ENCODE measurements at places on chromosomes 5 and 9.

GRCh38 chr5:86757824-86758223, 140.1 kb downstream of the COX7C start:
- DNase-seq = no peak

GRCh38 chr5:170132976-170133448, 27.3 kb downstream of the FOXI1 start:
- DNase-seq = no peak

GRCh38 chr5:39270225-39270848, 51.0 kb upstream of the FYB1 start:
- no peak for DNase-seq

DNA sequence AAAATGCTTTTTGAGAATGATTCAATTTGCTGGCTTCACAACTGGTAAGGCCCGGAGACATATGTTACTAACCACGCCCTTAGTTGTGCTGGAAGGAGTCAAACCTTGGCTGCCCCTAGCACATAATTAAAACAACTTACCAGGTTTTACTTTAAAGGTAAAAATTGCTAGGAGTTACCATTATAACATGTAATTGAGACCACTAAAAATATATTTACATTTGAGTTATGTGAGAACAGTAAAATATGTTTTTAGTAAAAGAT, 435.6 kb upstream of the CDH9 start:
- no peak for DNase-seq

- DNase-seq = no peak
These were observed 179.1 kb downstream of the FGF1 start for GRCh38 chr5:142506756-142507155.

GRCh38 chr9:134267881-134268724, 58.2 kb upstream of the RXRA start:
- DNase-seq = no peak

DNA sequence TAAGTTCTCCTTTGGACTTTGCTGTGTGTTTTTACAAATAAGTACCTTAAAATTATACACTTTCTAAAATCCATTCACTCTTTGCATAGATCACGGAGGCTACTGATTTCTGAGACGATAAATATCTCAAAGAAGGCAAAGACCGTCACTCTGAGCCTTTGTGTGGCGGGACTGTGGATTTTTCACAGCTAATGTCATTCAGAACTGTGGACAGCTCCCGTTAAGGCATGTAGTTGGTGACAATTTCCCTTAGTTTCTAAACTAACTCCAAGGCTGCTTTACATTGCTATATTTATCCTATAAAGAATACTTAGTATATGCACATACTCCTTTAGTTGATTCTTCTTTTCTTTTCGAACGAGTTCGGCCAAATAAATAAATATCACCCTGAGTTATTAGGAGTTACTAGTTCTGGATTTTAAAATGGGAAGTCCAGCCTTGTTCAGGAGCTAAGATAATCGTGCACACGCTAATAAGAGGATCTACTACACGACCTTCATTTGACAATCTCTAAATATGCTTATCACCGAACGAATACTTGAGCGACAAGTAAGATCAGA, 1.8 kb downstream of the HCN1 start:
- no peak for DNase-seq

- DNase-seq = no peak
These were observed 11.0 kb upstream of the NANS start for GRCh38 chr9:98045234-98046179.

DNA sequence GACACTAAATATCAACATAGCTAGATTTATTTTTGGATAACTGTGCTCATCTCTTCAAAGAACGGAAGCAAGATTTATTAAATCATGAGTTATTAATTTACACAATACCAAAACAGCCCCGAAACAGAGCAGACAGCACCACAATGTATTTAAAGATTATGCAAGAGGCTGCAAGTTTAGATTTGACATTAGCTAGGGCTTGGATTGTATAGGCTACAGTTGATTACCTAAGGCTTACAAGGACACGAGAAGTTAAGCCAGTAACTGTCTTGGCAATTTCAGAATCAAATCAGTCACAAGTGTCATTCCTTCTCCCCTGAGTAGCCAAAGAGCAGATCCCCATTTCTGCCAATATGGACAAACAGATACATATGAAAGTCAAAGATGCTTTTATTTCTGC, 152.6 kb downstream of the MED27 start:
- DNase-seq = no peak

GRCh38 chr5:103375350-103375749, 116.8 kb downstream of the MACIR start:
- DNase-seq = no peak

DNA sequence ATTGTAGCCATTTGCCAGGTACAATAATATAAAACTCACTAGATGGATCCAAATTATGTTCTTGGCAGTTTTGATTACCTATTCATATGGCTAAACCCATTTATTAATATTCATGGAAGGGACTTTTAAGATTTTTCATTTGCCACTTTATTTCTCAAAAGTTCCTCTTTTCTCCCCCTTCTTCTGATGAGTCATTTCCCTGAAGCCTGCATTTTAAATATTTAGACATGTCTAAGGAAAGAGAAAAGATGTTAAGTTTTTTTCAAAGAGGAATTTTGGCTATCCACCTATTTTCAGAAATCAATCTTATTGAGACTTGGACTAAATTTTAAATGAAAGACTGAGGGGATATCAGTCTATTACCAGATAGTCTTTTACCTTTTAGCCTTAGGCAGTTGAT, 1189.4 kb downstream of the EFNA5 start:
- DNase-seq = no peak

- no peak for DNase-seq
These were observed 63.0 kb downstream of the PBX3 start for GRCh38 chr9:125810161-125810560.

DNA sequence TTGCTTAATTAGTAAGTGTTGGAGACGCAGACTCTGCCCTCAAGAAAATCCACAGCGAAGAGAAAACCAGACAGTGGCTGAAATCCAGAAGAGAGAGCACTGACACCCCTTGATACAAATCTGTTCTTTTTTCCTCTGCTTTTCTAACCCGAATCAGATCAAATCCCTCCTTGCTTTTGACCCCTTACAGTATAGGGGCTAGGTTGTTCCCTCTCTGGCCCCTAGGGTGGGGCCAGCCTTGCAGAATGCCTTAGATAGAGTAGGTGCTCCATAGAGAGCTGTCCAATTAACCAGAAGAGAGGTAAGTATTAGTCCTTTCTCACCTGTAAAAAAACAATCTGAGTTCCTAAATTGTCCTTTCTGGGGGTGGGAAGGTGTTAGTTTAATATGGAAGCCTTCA, 10.1 kb downstream of the C1QTNF2 start:
- no peak for DNase-seq

- no peak for DNase-seq
These were observed 37.7 kb upstream of the MRPS30 start for GRCh38 chr5:44770780-44771717.

DNA sequence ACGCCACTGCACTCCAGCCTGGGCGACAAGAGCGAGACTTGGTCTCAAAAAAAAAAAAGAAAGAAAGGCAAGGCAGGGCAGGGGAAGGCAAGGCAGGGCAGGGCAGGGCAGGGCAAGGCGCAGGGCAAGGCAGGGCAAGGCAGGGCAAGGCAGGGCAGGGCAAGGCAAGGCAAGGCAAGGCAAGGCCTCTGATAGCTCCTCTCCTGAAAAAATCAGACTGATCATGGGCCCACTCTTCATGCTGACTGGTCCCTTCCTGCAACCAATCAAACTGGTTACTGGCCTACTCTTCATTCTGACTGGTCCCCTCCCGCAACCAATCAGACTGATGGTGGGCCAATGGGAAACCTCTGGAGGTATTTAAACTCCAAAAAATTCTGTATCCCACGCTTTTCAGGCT, 3.4 kb upstream of the ZBTB5 start:
- DNase-seq = no peak

DNA sequence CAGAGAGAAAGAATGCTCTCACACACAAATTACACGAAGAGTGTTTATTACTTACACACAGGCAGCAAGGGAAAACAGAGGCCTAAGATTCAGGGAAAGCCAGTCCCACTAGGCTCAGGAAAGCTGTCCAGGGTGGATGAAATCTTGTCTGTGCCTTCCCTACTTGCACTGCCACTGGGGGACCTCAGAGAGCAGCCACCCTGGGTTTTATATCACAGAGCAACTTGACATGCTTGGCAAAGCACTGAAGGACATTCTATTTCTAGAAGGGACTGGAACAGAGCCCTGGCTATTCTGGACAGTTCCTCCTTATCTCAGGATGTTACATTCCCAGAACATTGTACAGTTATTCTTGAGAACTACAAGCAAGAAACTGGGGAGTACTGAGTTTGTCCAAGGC, 7.5 kb upstream of the PRSS3 start:
- DNase-seq = no peak

- peak; percentile 45 for DNase-seq
These were observed 92.3 kb downstream of the LMX1B start for GRCh38 chr9:126705767-126706697.

DNA sequence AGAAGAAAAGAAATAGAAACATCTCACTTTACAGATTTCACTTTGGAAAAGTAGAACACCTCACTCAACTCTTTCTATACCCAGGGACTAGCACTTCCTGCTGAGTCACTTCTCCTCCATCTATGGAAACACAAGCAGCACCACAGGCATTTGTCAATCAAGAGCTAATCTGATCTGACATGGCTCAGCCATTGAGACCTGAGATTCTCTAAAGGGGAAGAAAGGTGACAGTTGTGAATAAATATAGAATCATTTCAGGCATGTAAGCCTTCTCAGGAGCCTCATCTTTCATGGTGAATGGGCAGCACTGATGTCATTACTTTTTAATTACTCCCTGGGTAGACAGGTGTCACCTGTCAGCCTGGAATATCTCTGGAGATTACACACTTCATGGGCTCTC, 559.8 kb downstream of the HINT1 start:
- DNase-seq = no peak

DNA sequence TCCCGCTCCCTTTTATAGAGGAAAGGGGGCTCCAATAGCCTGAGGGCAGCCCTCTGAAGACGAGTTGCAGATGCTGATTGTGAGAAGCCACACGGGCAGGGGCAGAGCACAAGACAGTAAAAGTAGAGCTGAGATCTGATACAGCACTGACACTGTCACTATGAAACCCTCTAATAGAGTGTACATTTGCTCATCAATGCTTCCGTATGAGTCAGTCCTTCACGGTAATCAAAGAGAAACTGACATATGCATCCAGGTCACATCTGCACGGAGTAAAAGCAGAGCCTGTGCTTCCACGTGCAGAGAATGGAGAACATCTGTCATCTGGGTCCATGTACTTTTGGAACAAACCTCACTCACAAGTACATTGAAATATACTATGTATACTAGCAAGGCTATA, 60.6 kb upstream of the TMEM215 start:
- no peak for DNase-seq

- no peak for DNase-seq
These were observed 4.5 kb upstream of the LMX1B start for GRCh38 chr9:126609191-126609590.

DNA sequence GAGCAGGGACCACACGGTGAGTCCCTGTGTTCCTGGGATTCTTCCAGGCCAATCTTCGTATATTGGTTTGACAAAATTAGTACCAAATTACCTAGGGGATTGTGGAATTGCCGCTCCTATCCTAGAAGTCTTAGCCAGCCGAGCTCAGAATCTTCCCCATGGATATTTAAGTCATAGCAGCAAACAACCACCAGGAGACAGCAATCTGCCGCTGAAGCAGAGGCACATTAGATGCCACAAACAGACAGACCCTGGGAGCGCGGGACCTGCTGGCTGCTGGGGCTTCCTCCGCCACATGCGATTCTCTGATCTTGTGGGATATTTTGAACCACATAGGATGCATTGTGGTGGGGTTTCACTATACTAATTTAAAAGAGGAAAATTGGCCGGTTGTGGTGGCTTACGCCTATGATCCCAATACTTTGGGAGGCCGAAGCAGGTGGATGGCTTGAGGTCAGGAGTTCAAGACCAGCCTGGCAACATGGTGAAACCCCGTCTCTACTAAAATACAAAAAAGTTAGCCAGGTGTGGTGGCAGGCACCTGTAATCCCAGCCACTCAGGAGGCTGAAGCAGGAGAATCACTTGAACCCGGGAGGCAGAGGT, 31.7 kb upstream of the ZBTB43 start:
- DNase-seq = no peak

GRCh38 chr5:110255194-110255593, 471.3 kb downstream of the TMEM232 start:
- DNase-seq = no peak

GRCh38 chr5:176817841-176818377, 7.5 kb downstream of the UNC5A start:
- DNase-seq = no peak

GRCh38 chr9:115209601-115210306, 91.8 kb upstream of the TNC start:
- DNase-seq = no peak

GRCh38 chr5:138978581-138978980, 103.4 kb upstream of the LRRTM2 start:
- DNase-seq = no peak

- no peak for DNase-seq
These were observed 36.0 kb upstream of the PITX1 start for GRCh38 chr5:135069895-135070657.

GRCh38 chr5:133565993-133566392, 46.3 kb downstream of the FSTL4 start:
- no peak for DNase-seq

DNA sequence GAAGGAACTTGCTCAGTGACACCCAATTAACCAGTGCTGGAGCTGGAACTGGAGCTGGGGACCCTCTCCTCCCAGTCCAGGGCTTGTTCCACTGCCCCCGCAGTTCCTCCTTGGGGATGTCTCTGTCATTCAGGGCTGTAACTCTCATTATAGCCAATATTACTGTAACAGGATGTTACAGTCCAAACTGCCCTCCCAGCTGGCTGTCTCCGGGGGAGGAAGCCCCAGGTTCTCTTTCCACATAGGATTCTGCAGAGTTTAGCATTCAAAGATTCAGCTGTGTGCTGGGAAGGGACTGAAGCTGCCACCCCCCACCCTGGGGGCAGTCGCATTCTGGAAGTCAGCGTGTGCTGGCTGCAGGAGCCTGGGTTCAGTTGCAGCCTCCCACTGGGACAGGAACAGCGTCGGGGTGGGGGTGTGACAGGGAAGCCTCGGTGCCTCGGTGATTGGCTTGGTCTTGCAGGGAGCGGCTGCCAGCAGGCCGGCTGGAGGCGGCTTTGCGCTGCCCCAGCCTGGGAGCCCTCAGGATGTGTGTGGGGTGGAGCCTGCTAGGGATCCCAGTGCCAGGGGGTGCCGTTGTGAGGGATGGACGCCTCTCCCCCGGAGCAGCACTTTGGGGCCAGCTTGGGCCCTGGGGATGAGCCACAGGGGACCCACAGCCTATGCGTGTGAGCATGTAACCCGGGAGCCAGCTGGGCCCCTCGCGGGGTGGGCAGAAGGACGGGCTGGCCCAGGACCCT, 101.1 kb downstream of the RGS3 start:
- DNase-seq = no peak
